Hematopoietic multipotent progenitor cell treated with erythropoietin and hydrocortisone succinate and interleukin-3 and kit ligand, for 8 days (in vitro differentiated cells): ENCODE measurements at places on chromosomes 7 and 10.

DNA sequence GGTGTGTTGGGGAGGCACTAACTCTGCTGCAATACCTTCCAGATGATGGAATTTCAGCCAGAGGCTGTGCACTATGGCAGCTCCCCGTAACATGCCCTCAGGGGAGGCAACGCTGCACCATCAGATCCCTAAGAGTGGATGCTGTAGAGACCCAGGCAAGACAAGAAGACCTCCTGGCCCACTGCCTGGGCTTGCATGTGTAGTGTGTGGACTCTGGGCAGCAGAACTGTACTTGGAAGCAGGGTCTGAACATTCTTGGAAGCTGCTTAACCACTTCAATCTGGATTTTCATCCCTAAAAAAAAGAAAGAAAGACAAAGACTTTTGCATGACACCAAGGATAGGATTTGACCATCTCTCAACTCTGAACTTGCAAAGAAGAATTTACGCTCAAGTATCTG is 297.5 kb upstream of the NRP1 start:
- DNase-seq = no peak

DNA sequence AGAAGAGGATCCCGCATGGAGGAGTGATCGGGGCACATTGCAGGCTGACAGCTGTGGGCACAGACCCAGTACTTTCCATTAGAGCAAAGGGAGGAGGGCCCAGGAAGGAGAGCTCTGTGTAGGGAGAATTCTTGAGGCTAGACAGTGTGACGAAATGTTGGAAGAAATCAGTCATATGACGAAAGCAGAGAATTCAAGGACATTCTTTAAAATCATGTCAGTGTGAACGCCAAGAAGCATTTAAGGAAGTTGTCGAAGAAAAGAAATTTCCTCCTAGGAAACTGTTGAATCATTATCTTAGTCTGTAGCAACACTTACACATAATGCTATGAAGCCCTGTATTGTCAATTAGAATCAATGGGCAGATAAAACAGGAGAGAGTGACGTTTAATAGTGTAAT is 191.3 kb upstream of the ADARB2 start:
- no peak for DNase-seq

DNA sequence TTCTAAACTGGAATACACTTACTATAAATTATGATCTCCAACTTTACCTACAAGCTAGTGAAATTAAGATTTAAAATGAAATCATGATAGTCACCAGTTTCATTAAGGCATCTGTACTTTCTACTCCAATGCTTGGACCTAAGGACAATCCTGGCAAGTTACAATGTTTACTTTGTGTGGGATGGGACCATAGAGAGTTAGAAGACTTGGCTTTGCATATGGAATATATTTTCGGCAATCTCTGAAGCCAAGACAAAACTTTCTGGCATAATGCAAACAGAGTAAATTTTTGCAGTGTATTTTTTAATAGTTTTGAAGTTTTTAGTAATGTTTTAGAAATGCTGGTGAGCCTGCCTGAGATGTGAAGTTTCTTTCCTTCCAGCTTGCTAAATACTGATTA is 248.9 kb downstream of the ABCA13 start:
- no peak for DNase-seq

GRCh38 chr7:27374958-27375841 is 132.6 kb downstream of the EVX1 start:
- no peak for DNase-seq

DNA sequence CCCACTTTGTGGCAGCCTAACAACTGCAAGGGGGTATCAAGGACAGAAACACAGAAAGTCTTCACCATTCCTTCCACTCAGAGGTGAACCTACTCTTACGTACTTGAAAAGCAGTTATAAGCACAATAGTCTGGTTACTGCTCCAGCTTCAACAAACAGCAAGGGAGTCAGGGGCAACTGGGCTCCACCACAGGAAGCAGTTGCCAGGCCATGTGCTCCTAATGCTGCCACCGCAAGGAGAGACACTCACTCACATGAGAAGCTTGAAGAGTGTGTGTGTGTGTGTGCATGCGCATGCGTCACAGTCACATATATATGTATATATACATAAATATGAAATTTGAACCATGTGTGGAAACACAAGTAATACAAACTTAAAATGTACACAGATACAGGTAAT is 65.5 kb downstream of the GRB10 start:
- DNase-seq = peak; percentile 33

GRCh38 chr10:132422903-132423825 is 26.2 kb downstream of the PWWP2B start:
- peak; percentile 24 for DNase-seq

GRCh38 chr10:131944976-131945695 is 36.6 kb downstream of the BNIP3 start:
- DNase-seq = no peak

DNA sequence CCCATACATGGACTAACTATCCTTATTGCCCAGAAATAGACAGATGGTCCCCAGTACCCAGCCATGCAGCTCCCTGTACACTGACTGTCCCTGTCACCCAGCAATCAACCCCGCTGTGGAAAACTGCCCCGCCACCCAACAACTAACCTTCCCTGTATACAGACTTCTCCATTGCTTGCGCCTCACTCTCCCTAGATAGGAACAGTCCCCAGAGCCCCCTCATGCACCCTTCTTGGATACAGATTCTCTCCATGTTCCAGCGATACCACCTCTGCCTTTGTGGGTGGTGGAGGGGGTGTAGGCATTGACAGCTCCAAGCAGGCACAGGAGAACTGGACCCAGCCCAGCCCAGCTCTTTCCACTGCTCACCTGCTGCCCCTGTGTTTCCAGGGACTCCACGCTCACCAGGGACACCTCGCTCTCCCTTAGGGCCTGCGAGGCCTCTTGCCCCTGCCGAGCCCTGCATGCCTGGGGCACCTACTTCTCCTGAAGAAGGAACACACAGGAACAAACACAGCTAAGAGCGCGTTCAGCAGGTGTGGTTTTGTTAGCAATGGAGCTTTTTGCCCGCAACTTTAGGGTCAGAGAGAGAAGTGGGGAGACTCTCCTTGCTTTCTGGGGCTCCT is 7.2 kb downstream of the SFTPD start:
- DNase-seq = no peak

DNA sequence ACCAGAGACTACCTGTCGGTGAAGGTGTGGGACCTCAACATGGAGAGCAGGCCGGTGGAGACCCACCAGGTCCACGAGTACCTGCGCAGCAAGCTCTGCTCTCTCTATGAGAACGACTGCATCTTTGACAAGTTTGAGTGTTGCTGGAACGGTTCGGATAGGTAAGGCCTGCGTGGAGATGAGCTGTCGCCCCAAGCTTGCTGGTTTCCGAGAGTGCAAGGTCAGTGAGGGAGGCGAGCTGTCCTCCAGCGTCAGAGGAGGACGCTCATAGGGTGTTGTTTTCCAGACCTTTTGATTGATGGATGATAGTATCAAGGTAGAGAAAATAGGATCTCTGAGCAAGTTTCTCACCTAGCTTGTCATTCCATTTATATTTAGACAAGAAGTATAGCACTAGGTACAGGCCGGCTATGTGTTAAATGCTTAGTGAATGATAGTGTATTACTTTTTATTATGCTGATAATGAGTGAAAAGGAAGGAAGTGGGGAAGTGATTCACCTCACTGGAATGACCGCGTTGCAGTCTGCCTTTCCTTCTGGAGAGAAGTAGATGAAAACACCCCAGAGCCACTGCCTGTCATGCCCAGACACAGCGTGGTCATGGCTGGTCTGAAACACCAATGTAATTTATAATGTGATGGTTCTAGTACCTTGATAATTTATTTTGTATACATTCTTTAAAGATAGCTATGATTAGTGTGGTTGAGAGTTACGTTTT is 33.9 kb downstream of the BNIP3 start:
- DNase-seq = no peak

GRCh38 chr10:28248092-28248491 is 54.8 kb downstream of the MPP7 start:
- peak; percentile 9 for DNase-seq

- no peak for DNase-seq
These were observed 1.0 kb downstream of the CHST15 start for GRCh38 chr10:124092250-124092859.

GRCh38 chr7:30175636-30176147 is 40.9 kb downstream of the MTURN start:
- DNase-seq = no peak

GRCh38 chr10:98391065-98391464 is 23.9 kb downstream of the PYROXD2 start:
- DNase-seq = peak; percentile 7

DNA sequence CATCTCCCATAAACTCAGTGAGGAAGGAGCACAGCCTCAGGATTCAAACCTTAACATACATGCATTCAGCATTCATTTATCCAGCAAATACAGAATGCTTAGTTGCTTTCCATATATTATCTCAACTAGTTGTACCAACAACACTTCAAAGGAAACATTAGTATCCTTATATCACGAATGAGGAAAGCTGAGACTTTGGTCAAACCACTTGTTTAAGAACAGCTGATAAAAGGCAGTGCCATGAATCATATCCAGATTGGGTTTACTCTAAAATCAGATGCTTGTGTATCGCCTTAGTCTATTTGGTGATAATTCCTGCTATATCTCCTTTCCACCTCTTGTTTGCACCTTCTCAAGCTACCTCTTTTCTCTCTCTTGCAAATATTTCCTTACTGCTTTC is 1.9 kb upstream of the CPED1 start:
- DNase-seq = no peak

- DNase-seq = no peak
These were observed 155.7 kb downstream of the PTPRN2 start for GRCh38 chr7:158431941-158432347.

DNA sequence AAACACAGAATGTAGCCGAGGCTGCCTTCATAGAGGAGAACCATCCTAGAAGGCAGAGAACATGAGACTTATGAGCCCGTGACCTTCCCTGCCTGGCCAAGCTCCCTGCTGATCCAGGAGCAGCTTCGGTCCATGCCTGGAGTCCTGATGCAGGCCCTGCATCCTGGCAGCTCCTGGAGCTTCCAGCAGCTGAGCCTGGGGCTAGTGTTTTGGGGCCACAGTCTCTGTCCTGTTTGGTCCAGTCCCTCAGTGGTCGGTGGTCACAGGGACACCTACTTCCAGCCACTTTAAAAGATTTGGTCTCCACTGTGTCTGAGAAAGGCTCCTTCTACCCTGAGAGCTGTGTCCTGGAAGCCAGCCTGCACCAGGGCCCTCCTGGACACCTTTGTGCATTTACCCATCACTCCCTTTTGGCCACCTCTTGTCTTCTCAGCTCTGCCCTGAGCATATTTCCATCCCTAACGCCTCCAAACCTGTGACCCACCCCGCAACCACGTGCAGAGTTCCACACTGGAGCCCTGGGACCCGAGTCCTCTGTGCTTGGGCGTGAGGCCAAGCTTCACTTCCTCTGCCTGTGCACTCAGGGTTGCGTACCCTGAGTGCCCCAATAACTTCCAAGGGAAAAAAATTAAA is 315.2 kb upstream of the ZNF32 start:
- no peak for DNase-seq

DNA sequence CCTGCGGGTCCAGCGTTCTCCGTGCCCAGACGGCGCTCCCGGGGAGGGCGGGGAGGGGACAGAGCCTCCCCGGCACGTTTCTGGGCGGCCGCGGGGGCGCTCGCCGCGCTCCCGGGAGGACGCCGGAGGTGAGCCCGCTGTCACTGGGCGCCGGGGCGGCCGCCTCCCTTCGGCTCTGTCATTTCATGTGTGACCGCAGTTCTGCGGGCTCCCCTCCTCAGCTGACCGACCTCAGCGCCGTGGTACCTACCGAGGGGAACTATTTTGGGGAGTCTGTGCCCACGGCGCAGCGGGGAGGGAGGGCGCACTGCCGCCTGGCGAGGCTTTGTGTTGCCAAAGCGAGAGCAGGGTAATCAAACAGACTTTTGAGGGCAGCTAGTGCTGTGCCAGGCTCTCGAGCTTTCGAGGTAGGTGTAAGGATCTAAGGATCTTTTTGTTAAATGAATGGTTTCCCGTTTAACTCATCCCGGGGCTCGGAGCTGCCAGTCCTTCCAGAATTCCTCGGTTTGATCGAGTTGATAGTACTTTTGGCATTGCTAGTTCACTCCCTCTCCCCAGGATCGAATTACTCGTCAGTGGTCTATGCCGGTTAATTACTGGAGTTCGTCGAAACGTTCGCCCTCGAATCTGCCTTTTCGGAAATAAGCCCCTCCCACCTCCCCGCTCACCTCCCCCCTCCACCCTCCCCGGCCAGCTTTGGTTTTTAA is 1.9 kb downstream of the ARID5B start:
- peak; percentile 49 for DNase-seq

- no peak for DNase-seq
These were observed 97.9 kb upstream of the FZD8 start for GRCh38 chr10:35739998-35740397.

- DNase-seq = no peak
These were observed 85.4 kb downstream of the FOXL3 start for GRCh38 chr7:375321-375831.

DNA sequence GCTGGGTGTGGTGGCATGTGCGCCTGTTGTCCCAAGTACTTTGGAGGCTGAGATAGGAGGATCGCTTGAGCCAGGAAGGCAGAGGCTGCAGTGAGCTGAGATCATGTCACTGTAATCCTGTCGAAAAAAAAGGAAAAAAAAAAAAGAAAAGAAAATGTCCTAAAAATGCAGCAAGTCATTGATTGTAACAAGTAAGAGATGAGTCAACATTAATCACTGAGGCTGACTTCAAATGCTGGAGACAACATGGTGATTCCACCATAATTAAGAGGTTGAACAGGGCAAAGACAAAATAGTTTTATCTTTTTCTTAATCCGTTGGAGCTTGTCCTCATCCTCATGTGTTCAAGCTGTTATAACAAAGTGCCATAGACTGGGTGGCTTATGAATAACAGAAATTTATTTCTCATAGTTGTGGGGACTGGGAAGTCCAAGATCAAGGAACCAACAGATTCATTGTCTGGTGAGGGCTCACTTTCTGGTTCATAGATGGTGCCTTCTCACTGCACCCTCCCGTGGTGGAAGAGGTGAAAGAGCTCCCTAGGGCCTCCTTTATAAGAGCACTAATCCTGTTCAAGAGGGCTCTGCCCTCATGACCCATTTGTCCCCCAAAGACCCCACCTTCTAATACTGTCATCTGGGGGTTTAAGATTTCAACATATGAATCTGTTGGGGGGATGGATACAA is 60.3 kb downstream of the TBXAS1 start:
- no peak for DNase-seq

GRCh38 chr7:67595431-67596180 is 599.0 kb downstream of the TYW1 start:
- DNase-seq = no peak

- DNase-seq = no peak
These were observed 125.1 kb upstream of the LYZL1 start for GRCh38 chr10:29163746-29164145.

DNA sequence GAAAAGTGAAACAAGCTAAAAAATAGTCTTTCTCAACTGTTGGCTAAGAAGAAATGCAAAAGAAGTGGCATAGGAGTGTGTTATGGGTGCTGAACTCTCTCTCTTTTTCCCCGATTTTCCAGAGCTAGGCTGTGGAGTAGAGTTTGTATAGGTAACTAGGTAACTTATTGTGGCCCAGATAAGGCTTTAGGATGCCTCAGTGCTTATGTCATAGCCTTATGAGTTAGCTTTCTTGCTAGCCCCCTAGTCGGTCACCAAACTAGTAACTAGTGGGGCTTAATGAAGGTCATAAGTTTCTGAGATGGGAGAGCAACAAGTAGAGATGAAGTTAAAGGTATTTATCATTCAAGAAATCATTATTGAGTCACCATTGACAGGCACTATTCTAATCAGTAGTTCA is 32.4 kb downstream of the BPGM start:
- no peak for DNase-seq
